Uterus (tissue), 4 donors: ENCODE measurements at places on chromosomes 6 and 20. TPM values are rescaled to one million over a fixed set of nuclear protein-coding genes. Genes with fewer than 3 reads are reported as not detected.

GRCh38 chr6:4564801-4565271 is 211.4 kb upstream of the CDYL start:
- H3K27ac ChIP-seq = no peak overlapping the region
- no peak for DNase-seq
- no peaks in the 10 kb centered on the region for H3K27me3 ChIP-seq
- no peaks in the 10 kb centered on the region for H3K36me3 ChIP-seq
- H3K4me1 ChIP-seq = no peaks in the 10 kb centered on the region

DNA sequence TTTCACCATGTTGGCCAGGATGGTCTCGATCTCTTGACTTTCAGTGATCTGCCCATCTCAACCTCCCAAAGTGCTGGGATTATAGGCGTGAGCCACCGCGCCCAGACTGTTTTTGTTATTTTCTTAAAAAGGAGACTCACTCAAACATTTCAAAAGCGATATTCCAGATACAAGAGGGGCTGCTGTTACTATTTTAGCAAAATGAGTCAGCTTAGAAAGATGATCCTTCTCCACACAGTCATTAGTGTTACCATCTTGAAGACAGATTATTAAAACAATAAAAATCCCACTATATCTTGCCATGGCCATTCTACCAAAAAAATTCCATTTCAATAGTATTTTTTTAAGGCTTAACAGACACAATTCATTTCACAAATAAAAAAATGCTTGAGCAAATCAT is 102.8 kb downstream of the PREP start:
- no peak overlapping the region for H3K27ac ChIP-seq
- no peaks in the 10 kb centered on the region for H3K36me3 ChIP-seq
- H3K4me1 ChIP-seq = no peaks in the 10 kb centered on the region
- H3K4me3 ChIP-seq = no peak overlapping the region
- no peak for DNase-seq

MMP24 gene
- total RNA-seq = 1.8 TPM

OR12D3 gene
- total RNA-seq = not detected

- H3K27me3 ChIP-seq = no peaks in the 10 kb centered on the region
- no peak for DNase-seq
- H3K27ac ChIP-seq = no peak overlapping the region
- H3K4me1 ChIP-seq = no peaks in the 10 kb centered on the region
- H3K4me3 ChIP-seq = no peak overlapping the region
Measured at GRCh38 chr20:33022289-33022688, 9.2 kb upstream of the BPIFB6 start.

- no peaks in the 10 kb centered on the region for H3K27me3 ChIP-seq
- DNase-seq = no peak
- no peaks in the 10 kb centered on the region for H3K4me1 ChIP-seq
- no peak overlapping the region for H3K27ac ChIP-seq
- H3K4me3 ChIP-seq = no peak overlapping the region
- H3K36me3 ChIP-seq = no peaks in the 10 kb centered on the region
Measured at GRCh38 chr6:49951926-49952325, 12.0 kb downstream of the DEFB114 start.

DNA sequence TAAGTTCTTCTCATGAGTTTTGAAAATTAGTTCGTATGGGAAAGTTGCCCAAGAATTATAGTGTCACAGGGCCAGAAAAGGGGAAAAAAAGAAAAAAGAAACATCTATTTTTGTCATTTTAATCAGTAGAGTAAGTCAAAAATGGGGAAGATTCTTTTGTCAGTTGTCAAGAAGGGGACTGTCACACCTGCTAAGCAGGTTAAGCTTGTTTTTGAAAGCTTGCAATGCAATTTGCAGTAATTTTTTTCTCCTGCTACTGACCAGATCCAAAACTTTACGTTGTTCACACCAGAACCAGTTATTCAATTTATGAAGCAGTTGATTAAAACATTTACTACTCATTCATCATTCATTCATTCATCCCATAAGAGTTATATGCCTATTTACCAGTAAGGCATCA is 171.4 kb downstream of the SOX4 start:
- H3K4me3 ChIP-seq = no peak overlapping the region
- H3K27me3 ChIP-seq = no peaks in the 10 kb centered on the region
- no peak for DNase-seq
